ENCODE measurements at places on chromosomes 3 and 15.

DNA sequence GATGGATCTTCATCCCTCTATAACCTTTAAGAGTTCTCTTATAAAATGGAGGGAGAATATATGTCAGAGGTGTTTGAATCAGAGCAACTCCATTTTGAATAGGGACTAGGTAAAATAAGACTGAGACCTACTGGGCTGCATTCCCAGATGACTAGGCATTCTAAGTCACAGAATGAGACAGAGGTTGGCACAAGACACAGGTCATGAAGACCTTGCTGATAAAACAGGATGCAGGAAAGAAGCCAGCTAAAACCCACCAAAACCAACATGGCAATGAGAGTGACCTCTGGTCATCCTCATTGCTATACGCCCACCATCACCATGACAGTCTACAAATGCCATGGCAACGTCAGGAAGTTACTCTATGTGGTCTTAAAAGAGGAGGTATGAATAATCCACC lies 211.0 kb downstream of the GBE1 start:
- no peak for DNase-seq

GRCh38 chr3:70040386-70040785 lies 40.9 kb downstream of the SAMMSON start:
- no peak for DNase-seq

DNA sequence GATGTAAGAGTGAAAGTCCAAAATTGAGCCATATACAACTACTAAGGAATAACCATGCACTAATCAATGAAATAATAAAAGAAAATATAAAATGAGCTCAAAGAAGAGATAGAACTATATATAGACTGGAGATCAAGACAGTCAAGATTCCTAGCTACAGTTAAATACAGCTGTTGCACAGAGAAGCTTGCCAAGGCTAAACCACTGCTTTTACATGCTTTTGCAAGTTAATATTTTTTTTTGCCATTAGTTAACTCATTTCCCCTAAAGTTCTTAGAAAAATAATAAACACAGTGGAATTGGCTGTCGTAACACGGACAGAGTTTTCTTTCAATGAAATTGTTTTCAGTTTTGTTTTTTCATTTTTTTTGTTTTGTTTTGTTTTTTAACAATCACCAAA lies 123.0 kb downstream of the VGLL3 start:
- DNase-seq: no peak

- no peak for DNase-seq
Observed at GRCh38 chr3:126300761-126301481, 56.3 kb downstream of the KLF15 start.

DNA sequence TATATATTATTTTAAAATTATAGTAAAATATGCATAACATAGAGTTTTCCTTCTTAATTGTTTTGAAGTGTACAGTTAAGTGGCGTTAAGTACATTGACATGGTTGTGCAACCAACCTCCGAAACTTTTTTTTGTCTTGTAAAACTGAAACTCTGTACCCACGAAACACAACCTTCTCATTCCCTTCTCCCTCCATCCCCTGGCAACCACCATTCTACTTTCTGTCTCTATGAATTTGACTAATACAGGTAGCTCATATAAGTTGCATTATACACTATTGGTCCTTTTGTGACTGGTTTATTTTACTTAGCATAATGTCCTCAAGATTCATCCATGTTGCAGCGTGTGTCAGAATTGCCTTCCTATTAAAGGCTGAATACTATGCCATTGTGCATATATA lies 179.4 kb downstream of the SATB1 start:
- no peak for DNase-seq

DNA sequence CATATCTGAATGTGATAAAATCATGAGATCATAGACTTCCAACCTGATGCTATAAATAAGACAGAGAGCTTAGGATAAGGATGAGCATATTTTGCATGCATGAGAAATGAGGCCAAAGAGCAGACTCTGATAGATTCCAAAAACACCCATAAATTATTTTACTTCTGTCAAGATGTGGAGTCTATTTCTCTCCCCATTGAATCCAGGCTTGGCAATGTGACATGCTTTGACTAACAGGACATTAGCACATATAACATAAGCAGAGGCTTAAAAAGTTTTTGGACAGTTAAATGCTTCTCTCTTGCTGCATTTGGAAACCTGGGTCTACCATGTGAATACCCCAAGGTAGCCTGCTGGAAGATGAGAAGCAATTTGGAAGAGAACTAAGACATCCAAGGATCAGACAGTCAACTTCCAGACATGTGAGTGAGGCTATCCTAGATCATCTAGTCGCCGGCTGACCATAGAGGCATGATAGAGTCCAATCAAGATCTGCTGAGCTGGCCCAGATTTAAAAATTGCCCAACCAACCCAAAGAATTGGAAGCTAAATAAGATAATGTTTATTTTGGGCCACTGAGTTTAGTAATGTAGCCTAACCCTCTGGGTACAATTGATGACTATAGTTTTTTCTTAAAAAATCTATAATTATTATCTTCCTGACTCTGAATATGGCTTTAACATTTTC lies 30.3 kb downstream of the MYLK start:
- DNase-seq: no peak

- DNase-seq: no peak
Observed at GRCh38 chr3:108346301-108347227, 50.2 kb downstream of the HHLA2 start.

DNA sequence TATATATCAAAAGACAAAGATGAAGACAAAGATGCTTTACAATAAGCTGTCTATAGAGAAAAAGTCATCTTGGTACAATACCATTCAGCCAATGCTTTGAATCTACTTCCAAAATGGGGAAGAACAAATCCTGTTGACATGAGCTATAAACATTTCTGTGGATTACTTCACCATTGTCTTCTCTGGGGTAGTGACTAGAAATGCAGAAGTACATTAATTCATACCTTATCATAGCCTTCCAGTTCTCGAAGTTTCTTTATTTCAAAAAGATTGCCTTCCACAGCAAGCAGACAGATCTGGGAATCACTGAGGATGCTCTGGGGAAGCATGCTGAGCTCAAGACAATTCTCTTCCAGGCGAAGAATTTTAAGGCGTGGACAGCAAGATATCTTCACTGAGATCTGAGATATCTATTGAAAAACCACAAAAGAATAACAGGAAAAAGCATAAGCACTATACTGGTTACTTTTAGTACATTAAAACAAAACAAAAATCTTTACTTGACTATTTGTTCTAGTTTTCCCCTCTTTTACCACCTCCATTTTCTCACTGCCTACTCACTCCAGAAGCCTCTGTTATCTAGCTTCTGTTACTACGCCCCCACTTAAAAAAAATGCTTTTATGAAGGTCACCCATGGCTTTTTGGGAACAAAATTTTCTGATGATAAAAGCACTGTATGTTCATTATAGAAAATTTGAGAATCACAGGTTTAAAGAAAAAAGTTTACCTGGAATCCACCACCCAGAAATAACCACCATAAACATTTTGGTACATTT lies 3.6 kb downstream of the LRRC57 start:
- no peak for DNase-seq

DNA sequence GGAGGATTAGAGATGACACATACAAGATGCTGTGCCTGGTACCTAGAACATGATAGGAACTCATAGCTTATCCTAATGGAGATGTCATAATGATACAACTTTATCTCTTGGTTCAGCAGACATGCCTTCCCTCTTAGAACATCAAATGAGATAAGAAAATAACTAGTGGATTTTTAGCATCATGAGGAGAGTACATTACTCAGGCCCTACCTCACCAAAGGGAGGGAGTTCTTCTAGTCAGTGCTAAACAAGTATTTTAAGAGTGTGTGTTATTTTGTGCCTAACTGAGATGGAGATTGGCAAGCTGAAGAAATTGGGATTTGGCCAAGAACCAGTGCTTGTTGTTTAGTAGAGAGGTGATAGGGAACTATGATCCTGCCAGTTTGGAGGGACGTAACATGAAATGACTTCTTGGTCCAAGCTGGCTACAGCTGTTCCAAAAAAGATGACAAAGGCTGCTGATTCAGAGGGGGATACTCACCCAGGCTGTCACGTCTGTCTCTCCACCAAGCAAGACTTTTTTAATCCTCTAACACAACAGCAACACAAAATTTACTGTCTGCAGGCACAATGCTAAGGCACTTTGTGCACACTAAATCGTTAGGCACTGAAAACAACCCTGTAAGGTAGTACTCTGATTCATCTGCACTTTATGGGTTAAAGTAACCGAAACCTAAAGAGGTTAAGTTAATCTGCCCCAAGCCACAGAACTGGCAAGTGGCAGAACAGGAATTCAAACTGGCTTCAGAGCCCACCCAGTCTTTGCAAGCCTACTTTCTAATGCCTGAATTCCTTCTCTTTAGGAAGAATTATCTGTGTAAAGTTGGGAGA lies 126.5 kb downstream of the CMSS1 start:
- no peak for DNase-seq

DNA sequence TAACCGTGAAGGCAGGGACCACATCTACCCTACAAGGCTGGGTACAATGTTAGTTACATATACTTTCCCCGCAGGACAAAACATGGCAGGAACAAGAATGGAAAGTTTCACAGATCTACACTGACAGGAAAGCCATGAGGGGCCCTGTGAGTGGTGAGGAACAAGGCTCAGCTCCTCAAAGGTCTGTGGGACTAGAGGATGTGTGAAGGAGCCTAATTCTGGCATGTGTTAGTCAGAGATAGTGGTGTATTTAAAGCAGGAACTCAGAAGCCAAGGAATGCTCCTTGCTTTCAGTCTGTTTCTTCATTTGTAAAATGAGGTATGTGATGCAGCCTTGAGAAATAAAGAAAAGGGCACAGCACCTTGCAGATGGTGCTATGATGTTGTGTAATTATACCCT lies 25.1 kb downstream of the ETV5 start:
- no peak for DNase-seq

GRCh38 chr3:187783098-187783497 lies 37.8 kb upstream of the BCL6 start:
- DNase-seq: no peak

DNA sequence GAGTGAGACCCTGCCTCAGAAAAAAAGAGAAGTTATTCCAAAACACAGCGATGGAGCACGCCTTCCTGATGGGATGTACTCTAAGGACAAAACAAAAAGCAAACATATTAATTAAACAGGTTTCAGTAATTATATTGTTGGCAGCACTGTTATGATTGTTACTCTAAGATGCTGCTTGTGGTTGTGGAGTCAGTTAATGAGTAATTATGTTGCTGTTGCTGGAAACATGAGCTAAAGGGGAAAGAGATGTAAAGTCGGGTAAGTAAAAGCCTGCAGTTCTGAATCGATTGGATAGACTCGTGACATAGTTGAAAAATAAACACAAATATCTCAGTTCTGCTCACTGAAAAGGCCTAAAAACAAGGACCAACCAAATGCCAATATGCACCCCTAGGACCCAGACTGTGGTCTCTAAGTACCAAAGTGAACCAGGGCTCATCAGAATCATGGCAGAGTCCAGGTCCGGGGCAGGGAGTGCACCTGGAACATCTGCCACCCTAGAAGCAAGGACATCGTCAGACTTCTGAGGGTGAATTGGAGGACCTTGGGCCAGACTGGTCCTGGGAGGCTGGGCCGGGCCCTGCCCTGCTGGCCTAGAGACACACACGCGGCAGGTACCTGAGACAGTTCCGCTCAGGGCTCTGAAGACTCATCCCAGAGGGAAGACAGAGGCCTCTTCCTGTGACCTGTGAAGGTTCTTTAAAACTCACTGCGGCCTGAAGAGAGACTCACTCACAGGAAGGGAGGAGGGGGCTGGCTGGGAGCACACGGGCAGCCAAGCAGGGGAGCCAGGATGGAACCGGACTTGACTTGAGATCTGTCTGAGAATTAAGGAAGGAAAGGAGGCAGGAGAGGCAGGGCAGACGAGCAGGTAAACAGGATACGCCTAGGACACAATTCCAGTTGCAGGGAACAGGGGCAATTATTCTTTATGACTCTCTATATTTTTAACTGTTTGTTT lies 140.5 kb downstream of the LRRK1 start:
- no peak for DNase-seq

DNA sequence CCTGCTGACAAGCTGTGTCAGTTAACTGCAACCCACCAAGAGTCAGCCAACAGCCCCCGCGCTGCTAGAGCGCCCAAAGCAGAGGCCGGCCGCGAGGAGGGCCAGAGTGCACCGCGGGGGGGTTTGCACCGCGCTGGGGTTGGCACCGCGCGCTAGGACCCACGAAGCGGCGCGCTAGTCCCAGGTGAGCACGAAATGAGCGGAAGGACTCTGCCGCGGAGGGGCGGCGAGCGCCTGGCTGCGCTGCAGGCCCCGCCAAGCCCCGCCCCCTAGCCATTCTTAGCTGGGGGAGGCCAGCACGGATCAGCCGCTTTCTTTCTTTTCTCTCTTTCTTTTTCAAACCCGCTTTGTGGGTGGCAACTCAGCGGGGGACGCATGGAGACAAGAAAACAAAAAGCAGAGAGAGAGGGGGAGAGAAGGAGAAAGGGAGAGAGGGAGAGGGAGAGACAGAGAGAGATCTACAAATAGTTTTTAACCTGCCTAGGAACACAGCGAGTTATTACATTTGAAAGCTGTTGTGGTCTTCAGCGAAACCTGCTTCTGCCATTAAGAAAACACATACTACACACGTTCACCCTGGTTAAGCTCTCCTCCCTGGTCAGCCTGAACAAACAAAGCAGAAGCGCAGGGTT lies 6.9 kb upstream of the FOXB1 start:
- DNase-seq: peak; percentile 79

GRCh38 chr3:160661660-160662059 lies 15.3 kb upstream of the ARL14 start:
- peak; percentile 22 for DNase-seq

DNA sequence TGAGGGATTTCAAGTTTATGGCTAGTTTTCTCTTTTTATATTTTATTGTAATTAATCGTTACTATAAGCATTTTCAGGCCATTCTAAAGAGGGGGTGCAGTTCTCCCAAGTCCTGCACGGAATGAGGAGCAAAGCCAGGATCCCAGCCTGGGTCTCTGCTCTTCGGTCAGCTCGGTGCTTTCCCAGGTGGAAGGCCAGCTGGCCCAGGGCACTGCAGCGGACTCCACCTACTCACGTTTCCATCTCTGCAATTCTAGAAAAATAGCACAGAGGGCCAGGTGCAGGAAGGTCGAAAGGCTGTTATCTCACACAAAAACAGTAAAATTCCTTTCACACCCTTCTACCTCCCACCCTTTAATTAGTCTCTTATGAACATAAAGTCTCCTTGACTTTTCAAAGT lies 59.5 kb upstream of the HES1 start:
- DNase-seq: no peak

- DNase-seq: peak; percentile 69
Observed at GRCh38 chr3:149120051-149120972, 9.1 kb upstream of the HPS3 start.

DNA sequence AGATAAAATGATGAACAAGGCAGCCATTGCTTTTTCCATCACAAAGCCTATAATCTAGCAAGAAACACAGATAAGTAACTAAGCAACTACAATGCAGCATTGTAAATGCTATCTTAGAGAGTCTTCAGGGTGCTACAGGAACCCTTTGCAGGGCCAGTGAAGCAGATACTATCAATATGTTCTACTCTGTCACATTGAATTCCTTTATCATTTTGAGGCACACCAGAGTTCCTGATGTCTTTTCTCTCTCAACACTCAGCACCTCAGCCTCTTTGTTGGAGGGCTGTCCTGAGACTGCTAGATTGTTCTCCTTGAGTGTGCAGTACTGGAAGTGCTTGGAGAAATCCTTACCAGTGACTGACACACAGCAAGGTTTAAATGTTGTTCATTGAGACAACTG lies 107.4 kb upstream of the MRPL3 start:
- no peak for DNase-seq

Data from SW480 (cell line).